ENCODE measurements at places on chromosomes 6 and 20.

DNA sequence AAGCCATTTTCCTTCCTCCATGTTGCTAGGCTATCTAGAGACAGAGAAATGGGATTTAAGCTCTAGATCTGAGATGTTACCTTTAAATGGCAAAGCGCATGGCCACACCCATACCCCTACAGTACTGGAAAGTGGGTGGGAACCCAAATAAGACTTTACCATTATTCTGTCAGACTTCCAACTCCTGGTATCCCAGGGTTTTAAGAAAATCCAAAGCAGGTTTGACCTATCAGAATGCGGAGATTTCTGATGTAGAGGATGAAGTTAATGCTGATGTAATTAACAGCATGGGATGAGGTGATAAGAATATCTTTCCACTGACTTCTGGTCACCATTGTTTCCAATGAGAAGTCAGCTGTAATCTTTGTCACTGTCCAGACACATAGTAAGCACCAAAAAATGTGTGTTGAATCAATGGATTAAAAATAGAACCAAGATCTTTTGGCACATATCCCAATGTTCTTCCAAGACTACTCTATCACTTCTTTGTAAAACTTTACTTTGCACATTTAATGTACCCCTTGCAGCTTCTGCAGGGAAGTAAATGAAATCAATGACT, 140.8 kb upstream of the INSM1 start:
- no peak for DNase-seq

DNA sequence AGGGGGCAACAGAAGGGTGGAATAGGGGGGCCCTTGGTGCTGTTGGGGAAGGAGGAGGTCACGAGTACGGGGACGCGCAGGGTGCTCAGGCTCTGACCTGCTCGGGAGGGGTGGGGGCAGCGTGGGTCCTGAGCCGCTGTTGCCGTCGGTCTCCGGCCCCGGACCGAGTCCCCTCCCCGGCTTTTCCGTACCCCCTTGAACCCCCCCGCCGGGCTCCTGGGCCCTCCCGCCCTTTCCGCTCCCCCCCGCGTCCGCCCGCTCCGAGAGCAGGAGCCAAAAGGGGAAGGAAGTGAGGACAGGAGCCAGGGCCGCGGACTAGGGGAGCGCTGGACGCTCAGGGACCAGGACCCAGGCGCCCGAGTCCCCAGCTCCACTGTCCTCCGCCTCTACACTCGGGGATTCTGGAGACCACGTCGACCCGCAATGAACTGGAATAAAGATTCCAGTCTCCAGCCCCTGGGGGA, at the start of gene RGL2:
RGL2 (minus strand) TSS at position 170 of the 464 bp plus-strand sequence. CDS start 332 bp downstream, outside the sequence.
- peak; percentile 41 for DNase-seq

DNA sequence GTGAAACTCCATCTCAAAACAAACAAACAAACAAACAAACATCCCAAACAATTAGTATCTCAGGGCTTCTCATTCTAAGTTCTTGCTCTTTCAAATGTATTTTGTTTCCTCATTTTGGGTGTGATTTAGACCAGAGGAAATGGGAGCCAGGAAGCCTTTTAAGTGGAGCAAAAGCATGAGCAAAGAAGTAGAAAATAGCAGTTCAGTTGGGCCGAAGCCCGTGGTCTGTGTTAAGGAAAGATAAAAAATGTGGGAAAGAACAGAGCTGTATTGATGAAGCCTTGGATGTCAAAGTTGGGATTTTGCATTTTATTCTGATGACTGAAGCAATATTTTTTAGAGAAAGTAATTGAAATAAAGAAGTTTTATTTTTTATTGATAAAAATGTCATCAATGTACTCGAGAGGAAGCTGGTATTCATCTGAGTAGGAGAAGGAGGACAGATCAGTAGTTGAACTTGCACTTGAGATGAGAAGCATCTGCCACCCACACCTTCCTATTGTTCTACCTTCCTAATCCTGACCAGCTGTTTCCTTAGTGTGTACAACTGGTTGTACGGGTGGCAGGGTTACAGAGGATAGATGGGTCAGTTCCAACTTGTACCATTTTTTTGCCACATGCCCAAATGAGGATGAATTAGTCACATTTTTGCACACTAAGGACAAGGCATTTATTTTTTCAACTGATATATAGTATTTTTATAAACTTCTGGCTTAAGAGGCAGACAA, 56.1 kb downstream of the KIAA0408 start:
- no peak for DNase-seq

DNA sequence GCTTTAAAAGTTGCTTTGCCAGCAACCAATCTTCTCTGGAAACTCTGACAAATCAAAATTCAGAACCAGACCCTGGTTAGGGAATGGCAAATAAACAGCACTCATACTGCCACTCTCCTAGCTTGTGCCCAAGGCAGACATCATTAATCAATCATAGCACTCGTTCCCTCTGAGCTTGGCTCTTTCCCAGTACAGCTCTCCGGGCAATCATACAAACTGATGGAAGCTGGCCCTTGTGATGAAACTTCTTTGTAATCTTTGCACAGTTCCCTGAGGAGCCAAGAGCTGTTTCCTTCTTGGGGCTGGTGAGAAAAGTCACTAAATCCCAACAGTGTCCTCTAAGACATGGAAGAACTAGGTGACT, 34.7 kb downstream of the KIAA1755 start:
- DNase-seq, result no peak

Data from glutamatergic neuron (in vitro differentiated cells).